ENCODE measurements at places on chromosomes 7 and 10.

DNA sequence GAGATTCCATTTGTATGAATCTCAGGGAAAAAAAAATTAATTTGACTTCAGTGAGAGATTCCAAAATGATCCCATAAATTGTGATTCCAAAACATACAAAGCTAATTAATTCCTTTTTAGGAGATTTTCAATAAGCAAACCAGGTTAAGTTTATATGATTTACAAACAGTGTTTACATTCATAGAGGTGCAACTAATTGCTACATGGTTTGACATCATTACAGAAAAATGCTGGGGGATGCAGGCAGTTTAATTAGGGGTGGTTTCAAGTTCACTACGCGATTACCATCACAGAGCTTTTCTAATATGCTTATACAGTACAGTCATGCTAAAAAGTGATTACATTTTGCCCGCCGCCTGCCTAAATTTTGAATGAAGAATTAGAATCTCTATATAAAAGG lies 143.2 kb upstream of the MGMT start:
- DNase-seq, result no peak

- no peak for DNase-seq
Observed at GRCh38 chr7:136870866-136871487, 2.5 kb downstream of the CHRM2 start.

DNA sequence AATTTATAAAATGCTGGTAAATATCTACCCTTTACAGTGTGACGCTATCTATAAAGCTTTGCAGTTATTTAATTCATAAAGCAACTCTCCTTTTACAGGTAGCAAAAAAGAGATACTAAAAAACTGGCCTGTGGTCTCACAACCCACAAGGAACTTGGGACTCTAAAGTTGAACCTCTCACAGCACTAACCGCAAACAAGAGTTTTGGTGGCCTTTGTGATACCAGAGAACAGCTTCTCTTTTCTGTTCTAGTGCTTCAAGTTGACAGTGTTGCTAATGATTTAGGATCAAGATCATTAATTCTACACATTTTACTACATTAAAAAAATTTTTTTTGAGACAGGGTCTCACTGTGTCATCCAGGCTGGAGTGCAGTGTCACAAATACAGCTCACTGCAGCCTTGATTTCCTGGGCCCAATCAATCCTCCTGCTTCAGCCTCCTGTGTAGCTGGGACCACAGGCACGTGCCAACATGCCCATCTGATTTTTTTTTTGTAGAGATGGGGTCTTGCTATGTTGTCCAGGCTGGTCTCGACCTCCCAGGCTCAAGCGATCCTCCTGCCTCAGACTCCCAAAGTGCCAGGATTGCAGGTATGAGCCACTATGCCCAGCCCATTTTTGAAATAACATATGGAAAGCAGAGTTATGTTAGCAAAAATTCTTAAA lies 56.0 kb upstream of the ST8SIA6 start:
- no peak for DNase-seq

DNA sequence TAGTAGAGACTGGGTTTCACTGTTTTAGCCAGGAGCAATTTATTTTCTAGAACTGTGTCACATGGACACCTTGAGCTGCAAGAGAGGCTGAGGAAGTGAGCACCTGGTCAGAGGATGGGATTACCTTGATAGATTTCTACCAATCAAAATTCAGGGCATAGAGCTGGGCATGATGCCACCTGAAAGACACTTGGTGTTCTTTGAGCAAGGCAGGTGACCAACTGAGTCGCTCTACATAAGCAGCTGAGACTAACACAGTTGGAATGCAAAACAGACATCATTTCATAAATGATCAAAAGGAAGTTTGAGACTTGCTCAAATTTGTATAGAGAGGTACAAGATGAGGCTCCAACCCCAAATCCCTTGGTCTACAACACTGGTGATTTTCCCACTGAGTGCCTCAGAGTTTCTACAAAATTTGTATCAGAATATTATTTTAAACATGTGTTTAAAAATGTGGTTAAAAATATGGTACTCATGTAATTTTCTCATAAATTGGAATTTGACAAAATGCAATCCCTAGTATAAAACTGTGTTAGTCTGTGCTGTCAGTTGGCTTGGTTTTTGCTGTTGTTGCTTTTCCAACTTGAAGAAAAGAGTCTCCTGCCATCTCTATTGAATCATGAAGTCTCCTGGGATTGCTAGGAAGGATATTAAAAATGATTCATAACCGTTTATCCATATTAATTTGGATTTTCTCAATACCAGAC lies 156.4 kb upstream of the MDFIC start:
- no peak for DNase-seq

DNA sequence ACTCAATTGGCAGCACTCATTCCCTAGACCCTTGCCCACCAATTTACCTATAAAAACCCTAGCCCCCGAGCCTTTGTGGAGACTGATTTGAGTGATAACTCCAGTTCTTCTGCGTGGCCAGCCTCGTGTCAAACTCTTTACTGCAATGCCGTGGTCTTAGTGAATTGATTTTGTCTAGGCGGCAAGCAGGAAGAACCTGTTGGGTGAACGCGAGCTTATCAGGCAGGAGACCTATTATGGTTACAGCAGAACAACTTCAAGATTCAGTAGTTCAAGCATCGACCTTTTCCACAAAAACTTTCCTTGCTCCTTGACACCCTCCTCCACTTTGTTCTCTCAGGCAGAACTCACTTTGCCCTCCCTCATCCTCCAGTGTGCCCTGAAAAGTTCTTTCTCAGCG lies 12.2 kb downstream of the SSMEM1 start:
- no peak for DNase-seq

DNA sequence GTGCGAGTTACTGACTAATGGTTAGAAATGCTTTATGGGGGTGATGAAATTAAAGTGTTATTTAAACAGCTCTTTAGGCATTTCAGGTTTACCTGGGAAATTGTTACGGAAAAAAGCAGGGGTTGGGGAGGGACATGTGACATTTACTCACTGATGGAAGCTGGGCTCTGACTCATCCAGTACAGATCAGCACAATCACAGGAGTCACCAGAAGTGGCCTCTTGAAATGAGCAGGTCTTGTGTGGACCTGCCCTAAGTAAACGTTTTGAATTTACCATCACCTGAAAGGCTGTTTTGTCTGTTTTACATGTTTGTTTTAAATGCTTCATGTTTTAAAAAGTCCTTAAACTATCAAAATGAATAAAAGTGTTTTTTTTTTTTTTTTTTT lies 2.3 kb downstream of the GLRX3 start:
- DNase-seq, result no peak

DNA sequence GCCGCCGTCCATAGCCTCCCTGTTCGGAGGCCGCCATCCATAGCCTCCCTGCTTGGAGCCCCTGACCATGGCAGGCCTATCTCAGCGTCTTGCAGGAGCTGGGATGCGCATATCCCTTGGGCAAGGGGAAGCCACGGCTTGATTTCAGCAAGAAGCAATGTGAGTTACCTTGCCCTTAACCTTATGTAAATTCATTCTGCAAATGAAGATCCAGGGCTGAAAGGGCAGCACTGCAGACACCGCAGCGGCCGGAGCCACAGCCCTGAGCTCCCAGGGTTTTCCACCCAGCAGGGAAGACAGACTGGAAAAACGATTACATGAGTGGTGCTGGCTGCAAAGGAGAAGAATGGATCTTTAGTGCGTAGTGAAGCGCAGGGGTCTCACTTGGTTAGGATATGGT lies 95.8 kb downstream of the SEC61G start:
- no peak for DNase-seq

GRCh38 chr10:48684463-48684791 lies 246 bp upstream of the WDFY4 start:
- DNase-seq, result no peak

DNA sequence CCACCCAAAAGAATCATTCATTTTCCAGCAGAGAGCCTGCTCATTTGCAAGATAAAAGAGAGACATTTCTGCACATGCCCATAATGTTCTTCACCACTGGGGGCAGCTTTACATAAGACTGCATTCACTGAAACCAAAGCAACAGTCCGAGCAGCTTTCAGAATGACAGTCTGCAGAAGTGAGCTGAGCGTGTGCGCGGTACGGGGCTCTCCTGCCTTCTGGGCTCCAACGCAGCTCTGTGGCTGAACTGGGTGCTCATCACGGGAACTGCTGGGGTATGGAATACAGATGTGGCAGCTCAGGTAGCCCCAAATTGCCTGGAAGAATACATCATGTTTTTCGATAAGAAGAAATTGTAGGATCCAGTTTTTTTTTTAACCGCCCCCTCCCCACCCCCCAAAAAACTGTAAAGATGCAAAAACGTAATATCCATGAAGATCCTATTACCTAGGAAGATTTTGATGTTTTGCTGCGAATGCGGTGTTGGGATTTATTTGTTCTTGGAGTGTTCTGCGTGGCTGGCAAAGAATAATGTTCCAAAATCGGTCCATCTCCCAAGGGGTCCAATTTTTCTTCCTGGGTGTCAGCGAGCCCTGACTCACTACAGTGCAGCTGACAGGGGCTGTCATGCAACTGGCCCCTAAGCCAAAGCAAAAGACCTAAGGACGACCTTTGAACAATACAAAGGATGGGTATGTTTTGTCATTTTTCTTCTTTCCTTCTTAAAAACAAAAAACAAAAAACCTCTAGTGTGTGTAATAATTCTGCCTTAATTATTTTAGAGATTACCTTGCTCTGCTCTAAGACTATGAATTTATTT lies at the start of gene LRRTM3:
Gene LRRTM3 (plus strand): TSS at position 141 of the 820 bp plus-strand sequence.
- no peak for DNase-seq

GRCh38 chr7:39824456-39825200 lies 125.4 kb upstream of the CDK13 start:
- no peak for DNase-seq

GRCh38 chr10:125766511-125766910 lies 9.1 kb downstream of the MMP21 start:
- no peak for DNase-seq

GRCh38 chr10:90787393-90788198 lies 70.2 kb downstream of the HTR7 start:
- DNase-seq, result peak; percentile 5

- DNase-seq, result no peak
Observed at GRCh38 chr10:13308096-13308495, 8.2 kb upstream of the PHYH start.

- DNase-seq, result no peak
Observed at GRCh38 chr10:113427236-113427735, 125.6 kb upstream of the HABP2 start.

DNA sequence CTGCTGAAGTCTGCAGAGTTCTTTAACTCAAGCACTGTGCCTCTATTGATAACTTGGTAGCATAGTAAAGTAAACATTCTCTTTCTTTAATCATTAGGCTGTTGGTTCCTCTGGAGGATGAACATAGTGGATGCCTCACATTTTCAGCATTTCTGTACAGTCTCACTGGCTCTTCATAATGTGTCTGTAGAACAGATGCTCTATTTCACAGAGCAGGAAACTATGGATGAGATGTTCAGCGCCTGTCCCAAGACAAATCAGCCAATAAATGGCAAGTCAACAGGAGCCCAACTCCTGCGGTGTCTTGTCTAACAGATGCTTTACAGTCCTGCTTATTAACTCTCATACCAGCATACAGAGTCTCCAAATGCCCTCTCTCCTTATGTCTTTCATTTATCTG lies 36.5 kb downstream of the NRBF2 start:
- DNase-seq, result no peak

GRCh38 chr7:92366730-92367129 lies 80.6 kb upstream of the GATAD1 start:
- DNase-seq, result no peak

GRCh38 chr7:2959103-2959680 lies 84.5 kb downstream of the CARD11 start:
- DNase-seq, result no peak

DNA sequence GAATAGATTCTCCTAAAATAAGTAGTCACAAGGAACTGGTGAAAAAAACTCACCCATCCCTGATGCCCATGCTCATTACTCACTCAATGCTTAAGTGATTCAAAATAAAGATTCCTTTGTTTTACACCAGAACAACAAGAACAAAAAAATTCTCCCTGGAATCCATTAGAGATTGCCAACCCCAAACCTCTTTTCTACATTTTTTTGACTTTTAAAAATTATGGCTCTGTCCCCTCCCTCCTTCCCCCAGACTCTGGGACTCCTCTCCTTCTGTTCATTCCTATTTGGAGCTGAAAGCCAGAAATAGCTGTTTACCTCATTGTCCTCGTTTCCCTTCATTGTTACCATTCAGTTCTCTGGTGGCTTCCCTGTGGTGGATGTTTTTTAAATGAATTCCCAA lies 63.2 kb upstream of the FHIP2A start:
- DNase-seq, result no peak

DNA sequence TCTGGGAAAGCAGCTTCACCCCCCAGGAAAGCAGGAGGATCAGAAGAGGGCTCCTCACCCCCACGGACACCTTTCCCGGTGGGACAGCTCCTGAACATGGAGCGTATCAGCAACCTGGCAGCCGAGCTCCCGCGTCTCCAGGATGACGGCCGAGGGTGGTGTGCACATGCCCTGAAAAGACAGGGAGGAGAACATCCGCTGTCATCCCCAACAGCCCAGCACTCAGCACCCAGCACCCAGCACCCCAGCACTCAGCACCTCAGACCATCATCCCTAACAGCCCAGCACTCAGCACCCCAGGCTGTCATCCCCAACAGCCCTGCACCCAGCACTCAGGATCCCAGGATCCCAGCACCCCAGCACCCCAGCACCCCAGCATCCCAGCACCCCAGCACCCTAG lies 3.9 kb upstream of the CFAP46 start:
- no peak for DNase-seq

DNA sequence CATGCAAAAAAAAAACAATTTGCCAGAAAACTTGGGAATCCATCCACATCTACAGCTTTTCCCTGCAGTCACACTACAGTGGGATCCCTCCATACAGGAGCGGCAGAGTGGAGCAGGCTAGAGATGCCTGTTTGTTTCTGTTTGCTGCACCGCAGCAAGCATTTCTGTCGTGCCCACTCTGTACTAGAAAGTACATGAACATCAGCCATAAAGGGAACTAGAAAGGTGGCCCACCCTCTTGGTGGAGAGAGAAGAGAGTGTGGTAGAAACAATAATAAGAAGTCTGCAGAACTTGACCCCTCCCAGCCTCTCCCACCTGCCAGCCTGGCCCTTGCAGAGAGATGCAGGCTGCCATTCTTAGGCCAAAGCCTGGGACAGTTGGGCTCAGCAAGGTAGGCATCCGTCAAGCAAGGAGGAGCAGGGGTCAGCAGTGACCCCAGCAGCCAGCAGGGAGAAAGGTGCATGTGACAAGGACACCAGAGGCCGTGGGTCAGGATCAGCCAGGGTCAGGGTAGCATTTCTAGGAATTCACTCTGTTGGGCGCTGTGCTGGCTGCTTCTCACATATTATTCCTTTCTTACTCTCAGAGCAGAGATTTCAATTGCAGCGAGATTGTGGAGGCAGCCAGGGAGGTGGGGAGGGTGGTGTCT lies 171.8 kb downstream of the EGFR start:
- no peak for DNase-seq

DNA sequence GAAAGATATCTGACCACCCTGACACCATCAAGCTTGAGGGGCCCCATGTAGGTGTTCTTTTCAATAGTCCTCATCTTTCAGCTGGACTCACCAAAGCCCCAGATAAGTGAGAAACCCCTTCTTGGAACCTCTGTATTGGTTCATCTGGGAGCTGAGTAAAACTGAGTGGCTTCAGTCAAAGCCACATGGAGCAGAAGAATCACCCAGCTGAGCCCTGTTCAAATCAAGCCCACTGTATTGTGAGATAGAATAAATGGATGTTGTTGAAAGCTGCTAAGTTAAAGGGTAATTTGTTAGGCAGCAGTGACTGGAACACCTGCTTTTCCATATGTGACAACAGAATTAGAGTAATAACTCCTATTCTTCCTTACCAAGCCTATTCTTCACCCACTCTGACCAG lies 64.8 kb upstream of the SDK1 start:
- DNase-seq, result no peak

GRCh38 chr7:29330136-29330535 lies 135.6 kb downstream of the CHN2 start:
- no peak for DNase-seq

Measured in right renal cortex interstitium (tissue), 3 donors.